H4 (cell line): ENCODE measurements at places on chromosomes 4 and X.

- no peak for DNase-seq
Measured at GRCh38 chr4:25621027-25621930, 34.4 kb upstream of the SLC34A2 start.

DNA sequence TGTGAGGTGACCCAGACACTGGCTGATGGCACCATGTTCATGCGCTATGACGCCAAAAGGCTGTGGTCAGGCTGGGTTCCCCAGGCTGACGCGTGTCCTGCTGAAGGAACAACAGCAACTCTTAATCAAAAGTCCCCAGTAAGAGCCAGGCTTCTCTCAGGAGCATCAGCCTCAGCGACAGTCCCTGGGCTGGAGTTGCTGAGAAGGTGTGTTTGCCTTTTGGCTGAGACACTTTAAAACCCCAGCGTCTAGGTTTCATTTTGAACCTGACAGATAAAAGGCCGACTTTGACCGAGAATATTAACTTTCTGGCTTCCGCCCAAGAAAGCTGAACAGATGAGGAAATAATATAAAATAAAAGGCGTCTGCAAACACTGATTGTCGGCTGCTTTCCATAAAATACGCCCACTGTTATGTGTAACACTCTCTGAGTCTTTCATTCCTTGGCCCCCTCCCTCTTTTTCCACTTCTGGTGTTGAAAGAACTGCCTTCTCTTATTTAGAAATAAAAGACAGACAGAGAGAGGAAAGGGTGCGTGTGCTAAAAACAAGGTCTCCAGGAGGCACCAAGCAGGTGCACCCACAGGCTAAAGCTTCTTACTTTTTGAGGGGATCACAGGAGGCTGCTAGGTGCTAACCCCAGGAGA, 373.6 kb downstream of the MID1IP1 start:
- no peak for DNase-seq

DNA sequence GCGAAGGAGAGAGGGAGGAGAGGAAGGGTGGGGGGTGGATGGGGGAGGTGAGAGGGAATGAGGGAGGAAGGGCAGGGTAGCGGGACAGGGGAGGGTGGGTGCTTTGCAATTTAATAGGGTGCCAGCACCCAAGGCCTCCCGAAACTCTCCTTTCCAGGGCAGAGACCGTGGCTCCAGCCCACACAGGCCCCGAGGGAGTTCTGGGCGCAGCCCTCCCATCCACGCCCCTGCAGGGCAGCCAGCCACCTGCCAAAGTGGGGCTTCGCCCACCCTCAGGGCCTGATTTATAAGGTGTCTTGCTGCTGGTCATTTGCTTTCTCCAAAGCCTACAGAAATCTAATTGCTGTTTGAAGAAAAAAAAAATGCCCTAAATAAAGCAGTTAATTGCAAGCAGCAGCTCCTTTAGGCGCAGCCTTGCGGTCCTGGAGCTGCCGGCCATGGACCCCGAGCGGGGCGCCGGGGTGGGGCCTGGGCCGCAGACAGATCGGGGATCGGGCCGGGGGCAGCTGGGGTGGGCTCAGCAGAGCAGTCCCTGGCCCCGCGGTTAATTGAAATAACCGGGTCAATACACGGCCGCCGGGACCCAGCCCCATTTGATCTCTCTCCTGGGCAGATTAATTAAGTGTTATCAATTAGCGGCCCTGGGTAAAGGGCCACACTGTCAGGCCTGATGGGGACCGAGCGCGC, 106.0 kb upstream of the NKX1-1 start:
- no peak for DNase-seq

DNA sequence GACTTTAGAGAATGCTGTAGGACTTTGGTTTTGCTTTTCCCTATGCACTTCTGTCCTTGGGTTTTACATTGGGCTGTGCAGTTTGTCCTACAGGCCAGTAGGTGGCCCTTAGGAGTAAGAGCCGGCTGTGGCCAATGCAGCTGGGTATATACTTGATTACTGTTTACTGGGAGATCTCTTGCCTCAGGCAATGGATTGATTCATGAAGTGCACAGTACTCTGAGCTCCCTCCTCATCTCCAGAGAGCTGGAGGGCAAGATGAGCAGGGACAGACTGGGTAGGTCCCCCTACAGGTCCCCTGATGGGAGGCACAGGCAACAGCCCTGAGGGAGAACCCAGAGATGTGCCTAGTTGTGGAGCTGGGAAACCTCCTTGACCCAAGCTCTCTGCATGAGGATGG, 103.8 kb upstream of the QRFPR start:
- DNase-seq, result peak; percentile 48

- DNase-seq, result no peak
Measured at GRCh38 chrX:18288716-18289115, 65.8 kb downstream of the SCML2 start.

DNA sequence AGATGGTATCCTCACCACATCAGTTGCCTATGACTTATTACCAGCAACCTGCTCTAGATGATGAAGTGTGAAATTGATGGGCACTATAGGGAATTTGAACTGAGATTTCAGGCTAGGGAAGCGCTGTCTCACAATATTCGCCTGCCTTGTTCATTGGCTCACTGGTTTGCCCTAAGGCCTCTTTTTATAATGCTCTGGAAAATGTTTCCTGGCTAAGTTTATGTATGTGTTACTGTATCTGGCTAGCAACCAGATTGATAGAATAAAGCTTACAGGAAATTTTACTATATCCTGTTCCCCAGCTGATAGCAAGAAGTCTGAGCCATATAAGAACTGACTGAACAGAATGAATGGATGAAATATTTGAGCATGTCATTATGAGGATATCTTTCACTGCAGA, 71.6 kb downstream of the GSTCD start:
- DNase-seq, result no peak

- no peak for DNase-seq
Measured at GRCh38 chrX:134020910-134021309, 35.5 kb upstream of the GPC3 start.

DNA sequence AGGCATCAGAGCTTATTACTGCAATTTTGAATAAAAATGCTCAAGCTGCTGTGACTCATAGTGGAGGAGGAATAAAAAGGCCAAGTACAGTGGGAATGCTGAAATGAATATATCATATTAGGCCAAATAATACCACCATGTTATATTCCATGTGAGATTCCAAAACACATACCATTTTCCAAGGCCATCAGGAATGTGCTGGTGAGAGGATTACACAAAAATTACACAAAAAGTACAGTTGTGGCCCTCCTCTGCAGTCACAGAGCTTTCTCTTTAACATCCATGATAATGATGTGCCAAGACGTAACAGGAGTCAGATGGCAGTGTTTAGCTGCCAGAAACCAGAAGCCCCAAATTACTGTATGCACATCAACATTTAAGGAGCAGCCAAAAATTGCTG, 153.5 kb downstream of the PCDH18 start:
- no peak for DNase-seq

- DNase-seq, result no peak
Measured at GRCh38 chr4:8580321-8581093, at the start of gene GPR78. GPR78 (plus strand) TSS chr4:8580392; CDS start chr4:8580983, 591 bp downstream.

DNA sequence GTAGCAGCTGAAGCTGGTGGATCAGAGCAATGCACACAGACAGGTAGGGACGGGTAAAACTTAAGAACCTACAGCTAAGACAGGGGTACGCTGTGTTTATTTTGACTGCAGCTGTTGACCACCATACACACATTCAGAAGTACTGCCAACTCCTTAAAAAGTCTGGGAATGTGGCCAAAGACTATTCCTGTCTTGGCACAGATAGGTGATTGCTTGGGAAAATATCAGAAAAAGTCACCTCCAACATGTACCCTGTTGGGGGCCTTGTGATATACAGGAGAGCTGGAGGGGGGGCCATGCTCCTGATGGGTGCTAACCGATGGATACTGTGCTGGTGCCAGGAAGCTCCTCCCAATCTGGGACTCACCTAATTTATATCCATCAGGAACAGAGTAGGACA, 121.2 kb downstream of the VCX2 start:
- no peak for DNase-seq

- no peak for DNase-seq
Measured at GRCh38 chr4:38204339-38205035, 244.3 kb downstream of the PTTG2 start.

DNA sequence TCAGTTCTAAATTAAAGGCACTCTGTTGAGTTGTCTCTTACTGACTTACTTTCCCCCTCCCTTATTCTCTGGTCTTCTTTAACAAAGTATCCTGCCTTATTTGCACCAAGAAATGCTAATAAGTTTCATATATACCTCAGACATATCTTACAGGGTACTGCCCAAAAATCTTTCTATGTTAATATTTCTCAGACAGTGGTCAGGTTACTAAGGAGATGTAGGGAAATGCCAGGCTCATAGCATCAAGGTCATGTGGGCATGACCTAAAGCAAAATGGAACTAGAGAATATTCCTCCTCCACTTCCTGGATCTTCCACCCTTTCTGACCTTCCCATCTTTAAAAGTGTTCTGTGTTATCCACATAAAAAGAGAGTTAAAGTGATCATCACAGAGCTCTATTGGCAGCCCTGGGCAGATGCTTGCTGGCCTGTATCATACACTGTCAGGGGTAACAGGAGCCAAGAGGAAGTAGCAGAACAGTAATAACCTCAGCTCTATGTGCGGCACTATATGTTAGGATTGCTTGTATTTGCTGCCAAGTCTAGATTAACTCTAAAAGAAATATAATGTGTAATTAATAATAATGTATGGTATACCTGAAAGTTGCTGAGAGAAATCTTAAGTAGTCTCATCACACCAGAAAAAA, 74.3 kb downstream of the IQCM start:
- no peak for DNase-seq

DNA sequence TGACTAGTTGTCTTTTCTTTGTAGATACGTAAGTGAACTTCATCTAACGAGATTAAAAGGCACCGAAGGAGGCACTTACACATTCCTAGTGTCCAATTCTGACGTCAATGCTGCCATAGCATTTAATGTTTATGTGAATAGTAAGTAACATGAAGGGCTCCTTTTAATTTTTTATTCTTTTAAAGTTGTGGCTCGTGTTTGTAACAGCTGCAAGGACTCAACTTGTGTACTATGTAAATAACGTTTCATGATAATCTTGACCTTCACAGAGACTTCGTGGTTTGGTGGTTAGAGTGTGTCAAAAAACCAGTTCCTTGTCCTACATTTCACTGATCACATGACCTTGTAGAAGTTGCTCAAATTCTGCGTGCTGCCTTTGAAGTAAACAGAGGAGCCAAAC, 51.6 kb downstream of the KIT start:
- peak; percentile 72 for DNase-seq

GRCh38 chrX:53268173-53268572, 13.2 kb downstream of the IQSEC2 start:
- DNase-seq, result no peak

DNA sequence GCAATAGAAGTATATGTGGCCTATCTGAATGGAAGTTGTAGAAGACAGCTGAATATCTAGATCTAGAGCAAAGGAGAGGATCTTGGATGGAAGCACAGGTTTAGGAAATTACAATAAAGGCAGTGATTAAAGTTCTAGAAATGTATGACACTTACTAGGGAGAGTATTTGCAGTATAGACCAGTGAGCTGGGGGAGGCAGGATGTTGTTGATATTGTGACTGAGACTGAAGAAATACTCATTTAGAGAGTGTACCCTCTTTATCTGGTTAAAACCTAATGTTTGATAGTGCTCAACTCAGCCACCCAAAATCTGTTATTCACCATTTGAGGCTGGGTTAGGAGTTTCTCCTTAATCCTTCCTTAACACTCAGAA, 439.5 kb downstream of the GRXCR1 start:
- DNase-seq, result no peak

DNA sequence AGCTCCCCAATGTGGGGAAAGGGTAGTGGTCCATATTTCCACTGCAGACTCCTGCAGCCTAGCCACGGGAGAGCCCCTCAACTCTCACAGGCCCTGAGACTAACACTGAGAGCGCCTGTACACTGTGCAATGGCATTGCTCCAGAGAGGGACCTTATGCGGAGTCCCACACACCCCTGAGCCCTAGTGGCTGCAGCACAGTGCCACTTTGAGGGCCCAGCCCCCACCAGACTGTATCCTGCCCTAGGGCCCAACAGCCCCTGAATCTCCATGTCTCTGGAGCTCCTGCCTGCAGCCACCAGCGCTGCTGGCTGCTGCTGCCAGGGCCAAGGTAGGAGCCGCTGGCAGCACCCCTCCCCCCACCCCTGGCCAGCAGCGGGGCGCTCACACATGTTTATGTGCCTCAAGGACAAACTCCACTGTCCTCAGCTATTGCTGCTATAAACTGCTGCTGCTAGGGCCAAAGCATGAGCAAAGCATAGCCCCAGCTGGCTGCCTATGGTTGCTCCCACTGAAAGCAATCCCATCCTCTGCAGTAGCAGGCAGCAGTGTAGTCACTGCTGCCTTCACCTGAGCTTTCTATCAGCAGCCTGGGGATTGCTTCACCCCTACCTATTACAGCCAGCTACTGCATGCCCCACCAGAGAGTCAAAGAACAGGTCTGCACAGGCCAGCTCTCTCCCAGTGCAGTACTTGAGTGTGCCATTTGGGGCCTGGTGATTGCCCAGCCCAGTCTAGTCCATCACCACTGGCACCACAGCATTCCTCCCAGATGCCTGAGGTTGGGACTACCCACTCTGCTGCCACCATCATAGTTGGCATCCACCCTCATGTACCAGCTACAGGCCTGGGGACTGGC, 24.3 kb downstream of the TMEM154 start:
- DNase-seq, result no peak

DNA sequence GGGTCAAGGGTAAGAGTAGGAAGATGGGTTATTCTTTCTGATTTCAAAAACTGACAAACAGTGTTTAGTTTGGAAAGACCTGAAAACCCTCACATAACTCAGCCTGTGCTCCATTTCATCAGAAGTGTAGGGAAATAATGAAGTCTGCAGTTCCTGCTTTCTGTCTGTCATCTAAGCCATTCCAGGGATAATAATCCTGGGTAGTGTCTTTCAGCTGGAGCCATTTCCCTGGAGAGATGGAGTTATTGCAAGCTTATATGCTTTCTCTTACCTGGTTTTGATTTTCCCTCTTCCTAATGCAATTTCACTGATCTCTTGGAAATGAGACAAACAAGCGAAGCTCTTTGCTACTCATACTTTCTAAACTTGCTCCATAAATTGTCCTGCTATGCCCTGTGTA, 824.8 kb upstream of the LCORL start:
- no peak for DNase-seq

GRCh38 chr4:138961664-138962063, 53.9 kb upstream of the NOCT start:
- DNase-seq, result no peak

DNA sequence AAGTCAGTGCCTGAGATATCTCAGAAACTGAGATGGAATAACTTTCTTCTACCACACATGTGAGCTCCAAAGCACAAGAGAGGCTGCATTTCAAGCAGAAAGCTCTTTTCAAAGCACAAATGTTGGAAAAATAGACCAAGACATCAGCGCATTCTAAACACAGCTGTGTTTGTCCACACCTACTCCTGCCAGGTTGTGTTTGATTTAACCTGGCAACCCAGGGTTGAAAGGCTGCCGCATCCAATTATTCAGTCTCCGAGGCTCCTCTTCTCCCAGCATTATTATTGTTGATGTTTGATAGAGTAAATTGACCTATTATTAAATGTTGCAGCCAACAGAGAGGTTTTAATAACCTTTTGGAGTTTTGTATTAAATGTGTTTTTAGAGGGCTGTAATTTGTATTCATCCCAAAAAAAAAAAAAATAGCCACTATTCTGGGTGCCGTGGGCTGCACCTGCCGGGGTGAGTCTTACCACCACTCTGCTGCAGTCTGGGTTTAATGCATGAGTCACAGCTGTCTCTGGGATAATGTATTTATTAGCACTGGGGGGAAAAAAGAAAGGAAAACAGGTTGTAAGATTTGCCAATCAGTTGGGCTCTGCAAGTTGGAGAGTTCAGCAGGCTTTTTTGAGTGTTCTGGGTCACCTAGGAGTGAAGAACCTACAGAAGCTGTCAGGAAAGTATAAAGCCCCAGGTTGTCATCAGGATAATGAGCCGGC, 105.2 kb upstream of the NOCT start:
- no peak for DNase-seq
